ENCODE measurements at places on chromosomes 1 and 21.
A peak's percentile ranks its signal among the peaks of the same experiment; 100 is the strongest.

DNA sequence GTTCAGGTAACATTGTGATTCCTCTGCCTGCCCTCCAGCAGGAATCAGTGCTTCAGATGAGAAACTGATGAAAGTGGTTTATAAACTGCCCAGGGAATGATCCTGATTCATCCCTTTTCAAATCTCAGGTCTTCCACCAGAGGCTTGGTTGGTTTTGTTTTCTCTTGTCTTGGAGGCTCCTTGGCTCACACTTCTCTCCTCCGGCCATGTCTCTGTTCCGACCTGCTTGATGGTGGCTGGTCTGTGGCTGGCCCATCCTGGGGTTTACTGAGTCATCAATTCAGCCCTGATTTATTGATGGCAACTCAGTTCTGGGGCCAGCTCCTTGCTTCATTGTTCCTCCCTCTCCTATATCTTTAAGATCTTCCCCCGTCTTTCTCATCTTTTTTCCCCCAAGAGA lies 56.6 kb upstream of the SLC2A1 start:
- no peak for DNase-seq

- DNase-seq = no peak
Observed at GRCh38 chr1:78222225-78222959, 176.6 kb downstream of the GIPC2 start.

DNA sequence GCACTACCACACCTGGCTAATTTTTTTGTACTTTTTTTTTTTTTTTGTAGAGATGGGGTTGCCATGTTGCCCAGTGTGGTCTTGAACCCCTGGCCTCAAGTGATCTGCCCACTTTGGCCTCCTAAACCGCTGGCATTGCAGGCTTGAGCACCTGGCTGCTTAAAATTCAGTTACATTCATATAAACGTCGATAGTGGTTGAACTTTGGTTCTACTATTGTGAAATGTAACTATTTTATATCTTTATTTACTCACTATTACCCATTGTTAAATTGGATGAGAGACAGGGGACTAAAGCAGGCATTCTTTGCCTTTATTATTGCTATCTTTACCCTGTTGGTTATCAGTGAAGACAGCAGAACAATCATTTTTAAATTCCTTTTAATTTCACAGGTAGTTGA lies 6.2 kb downstream of the SNX27 start:
- no peak for DNase-seq

GRCh38 chr1:101239095-101240040 lies 2.5 kb downstream of the S1PR1 start:
- DNase-seq = no peak

GRCh38 chr1:28860332-28861073 lies 48.5 kb downstream of the OPRD1 start:
- DNase-seq = no peak

DNA sequence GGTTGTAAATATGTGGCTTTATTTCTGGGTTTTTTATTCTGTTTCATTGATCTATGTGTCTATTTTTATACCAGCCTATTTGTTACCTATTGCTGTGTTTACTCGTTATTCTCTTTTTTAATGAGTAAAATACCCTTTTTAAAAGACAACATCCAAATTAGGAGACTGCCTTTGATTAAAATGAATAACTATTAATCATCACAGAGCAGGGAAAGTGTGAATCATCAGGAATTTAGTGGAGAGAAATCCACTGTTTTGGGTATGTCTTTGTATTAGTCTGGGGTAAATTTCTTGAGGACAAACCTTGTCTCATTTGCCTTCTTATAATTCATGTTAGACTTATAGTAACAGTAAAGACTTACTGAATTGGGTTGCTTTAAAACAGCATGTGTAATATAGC lies 12.1 kb downstream of the DISC1 start:
- no peak for DNase-seq

GRCh38 chr1:94623560-94624148 lies 82.1 kb upstream of the F3 start:
- DNase-seq = peak; percentile 48

DNA sequence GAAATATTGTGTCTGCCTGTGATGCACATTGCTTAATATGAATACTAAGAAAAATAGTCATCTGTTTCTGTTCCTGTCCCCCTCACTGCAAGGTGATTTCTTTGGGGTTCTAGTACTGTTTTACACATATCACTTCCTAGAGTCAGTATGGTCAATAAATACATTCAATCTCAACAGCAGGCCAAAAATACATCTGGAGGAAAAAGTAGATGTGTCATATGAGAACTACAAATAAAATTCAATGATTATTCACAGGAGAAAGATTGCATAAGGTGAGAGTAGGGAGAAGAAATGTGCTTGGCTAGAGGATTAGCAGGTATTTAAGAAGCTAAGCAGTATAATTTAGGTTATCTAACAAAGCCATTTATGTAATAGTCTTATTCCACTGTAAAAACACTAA lies 45.3 kb upstream of the SAMSN1 start:
- no peak for DNase-seq

DNA sequence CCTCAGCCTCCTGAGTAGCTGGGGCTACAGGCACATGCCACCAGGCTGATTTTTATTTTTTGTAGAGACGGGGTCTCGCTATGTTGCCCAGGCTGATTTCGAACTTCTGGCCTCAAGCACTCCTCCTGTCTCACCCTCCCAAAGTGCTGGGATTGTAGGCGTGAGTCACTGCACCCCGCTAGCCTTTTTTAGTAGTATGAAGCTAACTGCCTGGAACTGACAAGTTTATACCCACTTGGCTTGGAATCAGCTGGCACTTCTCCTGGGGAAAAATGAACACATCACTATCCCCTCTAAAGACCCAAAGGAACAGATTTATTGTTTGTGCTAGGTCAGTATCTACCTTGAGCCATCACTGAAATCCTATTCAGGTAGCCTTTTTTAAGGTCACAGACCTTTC lies 19.0 kb downstream of the TMEM63A start:
- DNase-seq = no peak

DNA sequence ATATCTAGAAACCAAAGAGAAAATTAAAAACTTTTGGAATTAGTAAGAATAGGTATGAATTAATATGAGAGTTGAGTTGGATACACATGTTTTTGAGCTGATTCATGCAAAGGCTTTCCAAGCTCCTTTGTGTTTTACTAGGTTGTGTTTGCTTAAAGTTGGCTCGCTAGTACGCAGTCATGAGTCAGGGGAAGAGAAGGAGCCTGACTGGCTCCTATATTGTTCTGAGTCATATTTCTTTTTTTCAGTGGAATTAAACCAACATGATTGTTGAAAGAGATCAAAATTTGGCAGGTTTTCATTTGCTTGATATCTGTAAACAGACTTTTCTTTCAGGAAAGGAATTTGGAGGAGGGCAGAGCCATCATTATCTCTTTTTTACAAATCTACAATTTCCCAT lies 66.7 kb downstream of the MAGI3 start:
- no peak for DNase-seq

DNA sequence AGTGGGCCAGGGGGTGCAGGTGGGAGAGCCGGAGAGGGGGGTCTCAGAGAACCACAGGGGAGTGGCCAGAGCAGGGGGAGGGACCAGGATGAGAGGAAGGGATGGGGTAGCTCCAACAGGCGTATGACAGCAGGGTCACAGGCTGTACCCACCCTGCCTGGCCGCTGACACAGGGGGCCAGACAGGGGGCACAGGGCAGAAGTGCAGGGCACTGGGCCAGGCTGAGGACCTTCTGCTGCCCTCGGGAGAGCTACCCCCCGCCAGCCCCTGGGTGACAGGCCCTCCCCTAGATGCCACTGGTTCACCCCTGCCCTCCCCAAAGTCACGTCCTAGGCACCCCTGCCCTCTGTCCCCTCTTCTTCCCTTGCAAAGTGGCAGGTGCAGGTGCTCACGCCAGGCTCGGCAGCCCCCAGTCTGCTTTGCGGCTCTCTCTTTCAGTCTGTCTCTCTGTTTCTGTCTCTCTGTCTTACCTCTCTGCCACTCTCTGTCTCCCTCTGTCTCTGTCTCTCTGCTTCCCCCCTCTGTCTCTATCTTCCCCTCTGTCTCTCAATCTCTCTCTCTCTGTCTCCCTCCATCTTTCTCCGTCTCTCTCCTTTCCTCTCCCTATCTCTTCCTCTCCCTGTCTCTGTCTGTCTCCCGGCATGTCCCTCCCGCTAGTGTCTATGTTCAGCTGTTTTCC lies 48.5 kb downstream of the WNT9A start:
- DNase-seq = no peak

DNA sequence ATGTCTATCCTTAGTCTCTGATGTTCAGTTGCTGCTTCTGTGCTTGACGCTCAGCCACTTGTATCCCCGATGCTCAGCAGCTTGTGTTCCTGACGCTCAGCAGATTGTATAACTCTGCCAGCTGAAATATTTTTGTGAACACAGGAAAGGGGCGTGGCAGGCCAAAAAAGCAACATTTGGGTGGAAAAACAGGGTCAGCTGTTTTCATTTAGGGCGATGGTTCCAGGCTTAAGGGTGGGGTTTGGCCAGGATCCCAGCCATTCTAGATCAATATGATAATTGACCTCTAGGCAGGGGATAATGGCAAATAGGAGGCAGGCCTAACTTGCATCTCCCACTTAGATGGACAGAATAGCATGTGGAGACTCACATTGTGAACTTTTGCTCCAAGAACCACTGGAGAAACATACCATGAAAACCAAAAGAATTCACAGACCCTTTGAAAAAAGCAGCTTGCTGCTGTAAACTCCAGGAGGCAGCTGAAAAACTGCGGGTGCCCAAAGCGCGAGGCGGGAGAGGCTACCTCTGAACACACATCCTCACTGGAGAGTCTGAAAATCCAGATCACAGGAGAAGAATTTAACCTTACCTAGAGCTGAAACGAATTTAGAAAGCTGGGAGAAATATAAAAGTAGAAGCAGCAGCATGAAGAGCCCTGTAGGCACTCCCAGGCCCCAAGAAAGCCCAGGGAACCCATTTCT lies 58.3 kb downstream of the ZNF648 start:
- no peak for DNase-seq

DNA sequence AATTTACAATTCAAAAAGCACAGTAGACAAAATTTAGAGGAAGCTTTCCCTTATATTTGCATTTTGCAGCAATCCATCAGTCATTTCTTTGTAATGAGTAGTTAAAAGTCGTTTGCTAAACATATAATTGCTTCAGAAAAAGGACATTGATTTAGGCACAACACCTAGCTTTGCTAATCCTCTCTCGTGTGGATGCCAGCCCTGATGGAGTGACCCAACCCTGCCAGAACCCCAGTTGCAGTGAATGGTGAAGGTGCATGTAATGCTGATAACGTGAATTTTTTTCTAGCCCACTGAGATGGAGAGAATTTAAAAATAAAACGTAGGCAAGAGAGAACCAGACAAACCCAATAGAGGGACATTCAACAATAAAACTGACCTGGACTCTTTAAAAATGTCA lies 263.4 kb downstream of the GRIK1 start:
- no peak for DNase-seq

- no peak for DNase-seq
Observed at GRCh38 chr1:234541286-234541975, 62.5 kb upstream of the TARBP1 start.

- DNase-seq = no peak
Observed at GRCh38 chr1:31799895-31800673, 15.7 kb downstream of the SPOCD1 start.

DNA sequence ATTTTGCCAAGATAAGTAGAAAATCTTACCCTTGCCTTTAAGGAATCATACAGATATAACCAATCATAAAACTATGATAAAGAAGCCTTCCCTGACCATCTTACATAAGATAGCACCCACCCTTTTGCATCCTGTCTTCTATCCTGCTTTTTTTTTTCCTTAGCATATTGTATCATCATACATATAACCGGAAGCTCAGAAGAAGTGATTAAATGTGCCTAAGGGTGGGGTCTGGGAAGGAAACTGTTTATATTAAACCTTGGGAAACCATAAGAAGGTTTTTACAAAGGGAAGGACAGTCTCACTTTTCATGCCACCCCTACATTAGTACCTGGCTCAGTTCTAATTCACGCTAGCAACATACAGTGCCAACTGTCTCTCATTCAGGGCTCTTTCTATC lies 66.8 kb downstream of the LUZP1 start:
- no peak for DNase-seq

DNA sequence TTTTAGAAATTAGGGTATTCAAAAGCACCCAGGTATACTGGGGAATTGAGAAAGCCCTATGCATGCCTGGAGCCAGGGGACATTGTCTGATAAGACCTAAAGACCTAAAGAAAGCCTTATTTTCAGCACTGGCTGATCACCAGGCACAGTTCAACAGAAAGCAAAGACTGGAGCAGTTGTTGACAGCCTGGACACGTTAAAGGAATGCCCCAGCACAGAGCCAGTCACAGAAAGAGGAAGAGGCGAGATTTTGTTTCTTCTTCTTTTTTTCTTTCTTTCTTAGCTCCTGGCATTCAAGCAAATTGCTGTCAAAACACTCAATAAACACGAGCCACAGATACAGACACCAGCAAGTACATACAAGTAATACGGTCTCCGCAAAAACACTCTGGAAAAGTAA lies 40.4 kb downstream of the RNF187 start:
- DNase-seq = no peak

DNA sequence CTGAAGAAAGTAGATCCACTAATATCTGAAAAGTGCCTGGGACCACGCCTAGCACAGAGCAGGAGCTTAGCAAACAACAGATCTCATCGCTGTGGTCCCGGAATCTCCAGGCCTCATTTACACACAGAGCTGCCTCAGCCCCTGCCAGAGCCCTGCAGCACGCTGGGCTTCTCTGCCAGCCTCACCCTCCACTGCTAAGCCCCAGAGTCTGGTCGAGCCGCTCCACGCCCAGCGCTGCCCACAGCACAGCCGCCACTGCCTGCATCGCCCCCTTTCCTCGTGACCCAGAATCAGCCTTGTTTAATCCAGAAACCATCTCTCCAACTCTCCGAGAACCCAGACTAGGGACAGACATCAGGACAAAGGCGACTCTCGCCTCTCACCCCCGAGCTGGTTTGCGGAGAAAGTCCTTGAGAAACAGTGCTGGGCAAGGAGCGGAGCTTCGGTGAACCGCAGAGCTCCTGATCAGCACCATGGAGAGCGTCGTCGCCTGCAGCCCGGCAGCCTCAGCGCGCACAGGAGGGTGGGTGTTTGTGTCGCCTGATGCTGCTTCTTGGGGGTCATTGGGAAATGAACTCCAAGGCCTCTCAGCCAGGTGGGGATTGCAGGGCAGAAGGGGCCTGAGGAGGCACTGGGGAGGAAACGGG lies 145.1 kb downstream of the NPHP4 start:
- DNase-seq = no peak

GRCh38 chr1:37484325-37485051 lies 10.1 kb downstream of the ZC3H12A start:
- no peak for DNase-seq

DNA sequence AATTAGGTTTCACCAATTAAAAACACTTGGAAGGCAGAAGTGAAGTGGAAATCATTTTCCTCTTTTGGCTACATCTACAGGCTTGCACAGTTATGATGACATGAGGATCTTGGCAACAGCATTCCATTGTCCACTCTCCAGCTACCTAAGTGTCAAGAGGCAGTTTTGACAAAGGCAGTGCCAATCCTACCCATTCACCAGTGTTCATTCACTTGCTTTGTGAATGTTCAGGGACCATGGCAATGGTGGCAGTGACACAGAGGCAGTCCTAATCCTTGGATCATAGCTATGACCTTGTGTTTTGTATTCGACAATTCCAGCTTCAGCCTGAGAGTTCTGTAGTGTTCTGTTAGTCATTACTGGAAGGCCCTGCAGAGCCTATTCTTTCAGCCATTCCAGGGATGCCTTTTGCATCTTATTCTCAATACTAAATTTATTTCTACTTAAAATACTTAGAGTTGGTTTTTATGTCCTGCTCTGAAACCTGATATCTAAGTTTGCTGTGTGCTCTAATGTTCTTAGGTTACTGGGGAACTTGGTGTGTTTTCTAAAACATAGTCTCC lies 36.7 kb downstream of the CRB1 start:
- DNase-seq = peak; percentile 17

GRCh38 chr1:233916706-233917105 lies 12.2 kb downstream of the SLC35F3 start:
- no peak for DNase-seq

GRCh38 chr1:2360588-2361364 lies 30.6 kb downstream of the MORN1 start:
- DNase-seq = no peak

Data from C1 segment of cervical spinal cord (tissue), 14 donors.